Activated T-cell treated with anti-CD3 and anti-CD28 coated beads for 24 hours (primary cell): ENCODE measurements at places on chromosomes 4 and X.

- DNase-seq = no peak
Observed at GRCh38 chr4:27178061-27178460, 317.4 kb downstream of the STIM2 start.

DNA sequence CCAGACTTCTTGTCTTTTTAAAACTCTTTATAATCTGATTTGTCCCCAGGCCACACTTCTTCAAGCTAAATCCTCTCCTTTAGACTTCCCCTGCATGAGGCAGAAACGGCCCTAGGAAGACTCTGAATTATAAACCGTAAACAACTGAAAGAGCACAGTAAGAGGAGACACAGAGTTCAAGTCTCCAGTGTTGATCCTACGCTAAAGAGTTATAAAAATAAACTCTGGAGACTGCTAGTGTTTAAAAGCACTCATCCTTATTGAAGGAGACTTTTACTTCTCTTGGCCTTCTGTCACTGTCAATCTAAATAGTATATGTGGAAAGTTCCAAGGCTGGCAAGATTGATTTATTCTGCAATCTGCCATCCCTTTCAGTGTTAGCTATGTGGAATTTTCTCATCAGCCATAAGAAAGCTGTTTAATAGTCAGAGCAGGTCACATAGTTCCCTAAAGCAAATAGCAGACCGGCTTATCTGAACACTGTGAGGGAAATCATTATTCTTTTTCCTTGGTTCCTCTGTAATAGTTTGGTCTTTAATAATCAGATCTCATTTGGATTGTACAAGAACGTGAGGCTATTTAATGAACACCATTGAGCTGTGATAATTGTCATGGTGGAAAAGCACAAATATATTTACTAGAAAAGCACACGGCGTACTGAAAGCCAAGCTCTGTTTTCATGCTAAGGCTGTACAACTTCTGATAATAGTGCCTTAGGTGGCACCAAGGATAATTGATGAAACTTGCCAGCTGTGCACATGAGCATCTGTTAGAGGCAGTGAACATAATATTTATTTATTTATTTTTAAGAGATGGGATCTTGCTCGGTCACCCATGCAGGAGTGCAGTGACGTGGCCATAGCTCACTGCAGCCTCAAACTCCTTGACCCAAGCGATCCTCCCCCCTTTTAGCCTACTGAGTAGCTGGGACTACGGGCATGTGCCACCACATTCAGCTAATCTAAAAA, 157.7 kb downstream of the CEP135 start:
- no peak for DNase-seq

GRCh38 chr4:1602655-1603412, 81.3 kb downstream of the FAM53A start:
- no peak for DNase-seq

DNA sequence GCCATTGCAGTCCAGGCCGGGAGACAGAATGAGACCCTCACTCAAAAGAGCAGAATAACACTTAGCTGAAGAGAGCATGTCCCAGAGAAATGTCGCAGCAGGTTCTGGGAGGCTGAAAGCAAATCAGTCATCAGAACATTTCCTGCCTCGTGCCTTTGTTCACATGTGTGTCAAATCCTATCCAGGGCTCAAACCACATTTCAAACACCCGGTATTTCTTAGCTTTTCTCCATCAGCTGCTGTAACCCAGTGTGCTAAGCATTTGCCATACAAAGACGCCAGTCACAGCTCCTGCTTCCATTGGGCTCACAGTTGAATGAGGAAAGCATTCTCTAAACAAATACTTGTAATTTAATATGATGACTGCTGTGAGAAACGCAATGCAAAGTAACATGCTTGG, 6.0 kb downstream of the PALLD start:
- no peak for DNase-seq

GRCh38 chrX:22300130-22300529, 27.4 kb downstream of the CBLL2 start:
- DNase-seq = no peak

DNA sequence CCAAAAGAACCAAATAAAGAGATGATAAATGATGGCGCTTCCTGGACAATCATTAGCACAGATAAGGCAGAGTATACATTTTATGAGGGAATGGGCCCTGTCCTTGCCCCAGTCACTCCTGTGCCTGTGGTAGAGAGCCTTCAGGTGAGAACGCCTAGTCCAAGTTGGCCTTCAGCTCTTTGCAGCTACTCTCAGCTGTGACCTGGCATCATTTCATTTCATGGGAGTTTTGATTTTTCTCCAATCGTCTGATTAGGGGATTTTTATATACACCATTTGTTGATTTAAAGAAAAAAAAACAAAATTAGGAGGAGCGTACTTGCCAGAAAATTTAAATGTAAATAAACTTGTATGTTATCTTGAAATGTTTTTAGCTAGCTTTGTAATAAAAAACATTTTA, 60.4 kb downstream of the CCKAR start:
- no peak for DNase-seq

DNA sequence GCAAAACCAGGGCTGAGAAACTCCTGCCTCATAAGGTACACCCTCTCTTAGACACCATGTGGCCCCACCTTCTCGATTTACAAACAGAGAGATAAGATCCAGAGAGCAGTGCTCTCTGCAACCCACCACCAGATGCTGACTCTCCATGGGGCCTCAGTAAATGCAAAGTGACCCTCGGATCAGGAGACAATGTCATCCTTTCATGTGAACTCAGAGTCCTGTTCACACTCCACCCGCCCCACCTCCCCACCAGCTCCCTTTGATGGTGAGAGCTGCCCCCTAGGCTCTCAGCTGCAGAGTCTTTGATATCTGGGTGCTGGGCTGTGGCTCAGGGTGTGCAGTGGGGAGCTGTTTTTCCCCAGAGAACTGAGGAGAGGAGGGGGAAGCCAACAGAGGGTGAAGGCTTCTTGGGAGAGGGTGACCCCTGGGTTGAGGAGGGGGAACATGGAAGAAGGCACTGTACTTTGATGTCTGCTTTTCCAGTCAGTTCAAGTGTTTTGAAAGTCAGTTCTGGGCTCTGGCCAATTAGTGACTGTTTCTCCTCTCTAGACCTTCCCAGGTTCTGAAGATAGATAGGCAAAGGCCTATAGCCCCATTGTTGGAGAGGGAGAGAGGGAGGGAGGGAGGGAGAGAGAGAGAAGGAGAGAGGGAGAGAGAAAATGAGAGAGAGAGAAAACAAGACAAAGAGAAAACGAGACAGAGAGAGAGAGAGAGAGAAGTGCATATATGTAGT, 88.2 kb downstream of the SCD5 start:
- DNase-seq = no peak

DNA sequence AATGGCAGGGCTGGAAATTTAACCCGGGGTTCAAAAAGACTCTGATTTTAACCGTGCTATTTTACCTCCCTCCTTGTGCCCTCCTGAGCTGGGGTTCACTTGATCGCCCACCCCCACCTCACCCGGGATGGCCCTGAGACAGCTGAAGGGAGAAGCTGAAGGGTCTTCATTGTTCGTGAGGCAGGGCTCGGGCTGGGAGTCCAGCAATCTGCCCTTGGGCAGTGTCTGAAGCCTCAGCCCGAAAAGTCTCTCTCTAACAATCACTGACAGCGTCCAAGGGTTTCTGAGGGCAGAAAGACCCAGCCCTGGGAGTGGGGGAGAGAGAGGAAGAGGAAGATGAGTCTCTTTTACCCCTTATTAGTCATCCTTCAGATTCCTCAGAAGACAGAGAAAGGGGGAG, 39.4 kb upstream of the PHOX2B start:
- no peak for DNase-seq

DNA sequence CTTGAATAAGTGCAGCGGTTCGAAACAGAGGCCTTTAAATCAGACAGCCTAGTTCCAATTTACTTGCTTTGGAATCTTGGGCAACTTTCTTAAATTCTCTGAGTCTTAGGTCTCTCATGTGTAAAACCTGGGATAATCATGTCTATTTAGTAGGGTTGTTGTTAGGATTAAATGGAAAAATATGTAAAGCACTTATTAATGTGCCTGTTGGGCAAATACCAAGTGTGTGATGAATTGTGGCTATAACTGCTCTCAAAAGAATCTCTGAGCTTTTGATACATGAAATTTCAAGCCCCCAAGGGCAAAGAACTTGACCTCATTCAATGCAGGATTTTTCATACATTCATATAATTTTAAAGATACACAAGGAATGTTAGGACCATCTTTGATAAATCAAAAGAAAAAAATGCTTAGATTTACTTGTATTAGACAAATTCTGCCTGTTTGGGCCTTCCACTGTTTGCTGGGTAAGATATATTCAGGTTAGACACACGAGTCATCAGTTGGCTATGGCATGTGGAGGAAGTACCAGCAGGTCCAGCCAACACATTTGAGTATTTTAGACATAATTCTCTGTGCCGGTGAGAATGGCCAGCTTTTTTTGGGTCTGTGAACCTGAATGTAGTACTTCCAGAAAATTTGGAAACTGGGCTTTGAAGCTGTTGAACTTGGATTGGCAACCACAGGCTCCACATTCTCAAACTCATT, 241.4 kb upstream of the CNKSR2 start:
- DNase-seq = no peak

GRCh38 chrX:56796641-56797395, 67.8 kb downstream of the NBDY start:
- no peak for DNase-seq

GRCh38 chrX:43963726-43964125, 9.5 kb downstream of the NDP start:
- no peak for DNase-seq

- no peak for DNase-seq
Observed at GRCh38 chrX:39550795-39551361, 546.9 kb downstream of the BCOR start.

GRCh38 chr4:62740296-62740695, 1540.2 kb downstream of the ADGRL3 start:
- DNase-seq = no peak

DNA sequence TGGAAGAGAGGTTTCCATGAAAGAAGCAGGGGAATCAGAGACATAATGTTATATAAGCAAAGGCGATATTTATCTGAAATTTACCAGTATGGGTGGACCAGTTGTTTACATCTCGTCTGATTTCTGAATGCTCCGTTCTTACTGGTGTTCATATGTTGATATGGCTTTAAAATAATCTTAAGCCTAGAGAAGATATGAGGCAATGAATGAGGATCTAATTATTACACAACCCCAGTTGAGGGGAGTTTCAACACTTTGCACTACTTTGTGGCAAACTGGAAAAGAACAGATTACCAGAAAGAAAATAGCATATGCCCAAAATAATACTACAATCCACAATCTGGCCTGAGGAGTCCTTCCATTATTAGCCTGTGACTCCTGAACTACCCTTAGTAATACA, 263.3 kb upstream of the MAGEB2 start:
- DNase-seq = no peak

GRCh38 chrX:100931218-100931924, 2.7 kb upstream of the XKRX start:
- DNase-seq = no peak

DNA sequence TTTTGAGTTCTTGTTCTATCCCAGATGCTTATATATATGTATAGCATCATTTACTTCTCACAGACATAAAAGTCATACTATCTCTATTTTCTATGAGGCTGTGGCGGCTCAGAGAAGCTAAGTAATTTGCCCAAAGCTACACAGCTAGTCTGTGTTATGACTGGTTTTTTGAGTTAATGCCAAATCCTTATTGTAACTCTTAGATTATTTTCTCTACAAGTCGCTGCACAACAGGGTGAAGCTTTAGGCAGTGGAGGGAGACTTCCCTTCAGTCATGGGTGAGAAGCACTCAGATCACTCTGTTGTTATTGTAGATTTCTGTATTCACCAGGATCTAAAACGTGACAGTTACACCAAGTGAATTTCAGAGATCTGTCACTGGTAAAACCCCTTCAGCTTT, 48.1 kb downstream of the WWC2 start:
- no peak for DNase-seq

DNA sequence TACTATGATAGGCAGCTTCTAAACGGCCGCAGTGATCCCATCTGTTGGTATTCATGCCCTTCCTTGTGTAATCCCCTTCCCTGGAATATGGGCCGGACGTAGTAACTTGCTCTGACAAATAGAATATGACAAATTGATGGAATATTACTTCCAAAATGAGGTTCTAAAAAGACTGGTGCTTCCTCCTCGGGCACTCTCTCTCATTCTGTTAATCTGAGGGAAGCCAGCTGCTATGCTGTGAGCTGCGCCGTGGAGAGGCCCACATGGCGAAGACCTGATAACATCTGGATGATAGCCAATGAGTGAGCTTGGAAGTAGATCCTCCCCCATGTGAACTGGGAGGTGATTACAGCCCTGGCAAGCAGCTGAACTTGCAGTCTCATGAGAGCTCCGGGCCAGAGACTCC, 27.2 kb upstream of the SLC25A4 start:
- DNase-seq = no peak

DNA sequence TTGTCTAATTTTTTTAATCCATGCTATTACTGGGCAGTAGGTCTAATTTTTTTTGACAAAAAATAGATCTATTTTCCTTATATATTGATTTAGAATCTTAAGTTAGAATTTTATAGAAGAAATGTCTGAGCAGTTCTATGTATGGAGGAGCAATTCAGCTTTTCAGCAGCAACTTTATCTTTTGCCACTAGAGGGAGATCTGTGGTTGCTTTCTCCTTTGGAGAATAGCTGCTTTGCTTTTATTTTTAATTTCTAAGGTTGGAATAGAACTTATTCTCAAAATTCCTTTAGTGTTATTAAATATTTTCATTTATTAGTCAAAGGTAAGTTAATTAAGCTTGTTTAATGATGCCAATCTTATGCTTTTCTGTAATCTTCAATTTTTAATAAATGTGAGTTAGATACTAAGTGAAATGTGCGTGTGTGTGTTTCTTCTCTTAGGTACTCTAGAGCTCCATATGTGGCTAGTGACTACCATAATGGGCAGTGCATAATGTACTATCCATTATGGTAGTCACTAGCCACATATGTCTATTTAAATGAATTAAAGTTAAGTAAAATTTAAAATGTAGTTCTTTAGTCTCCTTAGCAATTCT, 29.3 kb downstream of the FAM199X start:
- DNase-seq = no peak

- no peak for DNase-seq
Observed at GRCh38 chrX:151478058-151478457, 81.1 kb downstream of the VMA21 start.

DNA sequence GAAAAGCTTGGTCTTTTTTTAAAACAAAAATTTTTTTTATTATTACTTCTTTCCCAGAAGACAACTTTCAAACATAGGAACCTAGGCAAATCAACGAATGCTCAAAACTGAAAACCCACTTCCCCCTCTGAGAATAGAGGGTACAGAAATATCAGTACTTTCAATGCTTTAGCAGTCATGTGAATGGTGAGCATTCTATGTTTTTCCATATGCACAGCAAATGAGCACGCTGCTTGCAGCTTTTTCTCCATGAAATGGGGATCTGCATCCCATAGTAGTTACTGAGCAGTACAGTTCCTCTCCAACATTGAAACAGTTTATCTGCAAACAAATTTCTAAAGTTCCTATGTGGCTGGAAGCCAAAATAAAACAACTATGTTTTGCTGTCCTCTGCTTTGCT, 108.4 kb upstream of the BMP2K start:
- no peak for DNase-seq
